ENCODE measurements at places on chromosomes 2 and 18.

DNA sequence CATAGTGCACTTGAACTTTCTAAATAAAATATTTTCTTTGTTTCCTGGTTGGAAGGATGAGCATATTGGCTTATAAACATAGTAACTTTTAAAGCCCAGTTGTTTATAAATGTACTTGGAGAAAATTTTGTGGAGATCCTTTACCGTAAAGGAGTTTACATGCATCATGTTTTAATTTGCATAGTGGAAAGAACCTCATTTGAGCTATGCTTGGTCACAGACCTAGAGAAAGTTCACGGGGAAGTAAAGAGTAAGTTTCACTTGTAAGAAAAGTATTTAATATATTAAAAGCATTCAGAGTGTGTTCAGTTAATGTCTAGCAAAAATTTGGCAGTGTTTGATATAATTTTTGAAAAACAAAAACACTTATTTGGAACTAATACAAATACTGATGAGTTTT lies 45.3 kb downstream of the PIKFYVE start:
- no peak for DNase-seq

GRCh38 chr2:96251721-96252292 lies 14.0 kb downstream of the TMEM127 start:
- DNase-seq: no peak

DNA sequence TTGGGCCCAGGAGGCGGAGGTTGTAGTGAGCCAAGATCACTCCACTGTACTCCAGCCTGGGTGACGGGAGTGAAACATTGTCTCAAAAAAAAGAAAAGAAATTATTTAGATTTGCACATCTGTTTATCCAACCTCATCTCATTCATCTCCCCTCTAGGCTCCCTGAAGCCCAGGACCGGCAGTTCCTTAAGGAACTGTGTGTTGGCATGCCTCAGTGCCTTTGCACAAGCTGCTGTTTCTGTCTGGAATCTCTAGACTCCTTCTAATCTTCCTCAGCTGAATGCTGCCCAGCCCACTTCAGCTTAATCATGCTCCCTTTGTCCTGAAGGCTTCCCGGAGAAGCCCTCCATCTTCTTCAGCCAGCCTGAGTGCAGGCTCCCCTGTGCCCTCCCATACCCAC lies 10.9 kb upstream of the RFX8 start:
- DNase-seq: no peak

- no peak for DNase-seq
Measured at GRCh38 chr2:43360137-43360536, 133.7 kb upstream of the ZFP36L2 start.

GRCh38 chr2:11811036-11811654 lies 64.7 kb downstream of the LPIN1 start:
- no peak for DNase-seq

- DNase-seq: no peak
Measured at GRCh38 chr2:132473174-132473883, 56.7 kb downstream of the GPR39 start.

- no peak for DNase-seq
Measured at GRCh38 chr2:235314371-235314930, 179.4 kb upstream of the AGAP1 start.

GRCh38 chr2:88016960-88017779 lies 823 bp upstream of the RNU2-63P start:
- no peak for DNase-seq

DNA sequence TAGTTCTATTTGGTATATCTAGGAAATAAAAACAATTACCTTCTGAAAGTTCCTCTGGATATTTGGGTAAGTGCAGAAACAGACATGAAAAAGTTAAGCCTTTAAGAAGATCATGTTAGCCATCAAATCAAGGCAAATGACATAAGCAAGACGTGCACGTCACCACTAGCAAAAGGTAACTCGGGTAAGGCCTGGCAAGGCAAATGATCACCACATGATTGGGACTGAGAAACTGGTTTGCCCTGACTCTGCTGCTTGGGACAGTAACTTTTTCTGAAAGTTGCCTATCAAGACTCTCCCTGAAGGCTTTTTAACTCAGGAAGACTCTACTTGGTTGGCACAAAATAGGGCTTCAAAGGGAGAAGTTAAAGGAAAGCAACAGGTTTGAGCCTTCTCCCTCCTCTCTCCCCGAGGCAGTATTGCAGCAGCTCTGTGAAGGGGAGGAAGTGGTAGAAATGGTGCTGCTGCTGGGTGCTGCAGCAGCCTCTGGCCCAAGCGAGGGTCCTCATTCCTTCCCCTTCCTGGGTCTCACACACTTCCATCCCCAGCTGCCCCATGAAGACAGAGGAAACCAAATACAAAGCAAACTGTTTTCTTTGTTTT lies 17.1 kb upstream of the TMEM237 start:
- DNase-seq: no peak

GRCh38 chr2:229634601-229635370 lies 79.6 kb downstream of the DNER start:
- DNase-seq: no peak

DNA sequence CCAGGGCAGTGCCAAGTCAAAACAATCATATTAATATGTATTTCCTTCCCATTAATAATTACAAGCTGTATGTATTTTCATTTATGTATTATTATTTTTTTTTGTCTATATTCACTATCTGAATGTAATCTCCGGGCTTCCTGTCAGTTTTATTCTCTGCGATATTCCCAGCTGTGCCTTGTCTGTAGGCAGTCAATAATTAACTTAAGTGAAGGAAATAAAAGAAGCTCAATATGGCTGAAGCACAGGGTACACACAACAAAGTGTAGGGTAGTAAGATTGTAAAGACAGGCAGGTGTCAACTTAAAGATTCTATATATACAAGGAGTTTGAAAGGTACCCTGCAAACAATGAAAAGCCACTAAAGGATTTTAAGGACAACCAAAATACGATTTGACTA lies 122.9 kb downstream of the ROCK1 start:
- no peak for DNase-seq

DNA sequence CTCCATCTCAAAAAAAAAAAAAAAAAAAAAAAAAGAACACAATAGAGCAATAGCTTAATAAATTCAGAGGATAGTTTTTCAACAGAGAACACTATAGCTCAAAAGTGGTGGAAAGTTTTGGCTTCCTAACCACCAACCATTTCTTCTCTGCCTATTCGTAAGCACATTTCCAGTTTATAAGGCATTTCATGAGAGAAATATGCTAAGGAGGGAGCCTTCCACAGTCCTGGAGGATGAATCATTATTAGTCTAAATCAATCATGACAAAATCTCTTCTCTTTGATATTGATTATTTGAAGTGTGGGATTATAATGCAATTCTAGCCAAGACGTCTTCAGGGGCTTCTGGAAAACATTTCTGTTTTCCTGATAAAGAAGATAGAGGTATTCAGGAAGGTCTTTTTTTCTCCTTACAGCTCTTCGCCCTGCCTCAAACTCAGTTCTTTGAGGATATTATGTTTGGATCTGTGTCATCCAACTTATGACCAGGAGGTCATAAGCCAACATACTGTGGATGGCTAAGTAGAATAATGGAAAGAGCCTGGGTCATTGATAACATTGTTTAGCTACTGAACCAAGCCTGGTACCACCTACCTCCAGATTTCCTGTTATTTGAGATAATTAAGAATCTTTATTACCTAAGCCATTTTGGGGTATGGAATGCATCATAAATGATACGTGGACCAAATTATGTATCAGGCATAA lies 207.3 kb downstream of the TRIB2 start:
- no peak for DNase-seq

- DNase-seq: no peak
Measured at GRCh38 chr2:88608184-88608583, 19.1 kb downstream of the EIF2AK3 start.

DNA sequence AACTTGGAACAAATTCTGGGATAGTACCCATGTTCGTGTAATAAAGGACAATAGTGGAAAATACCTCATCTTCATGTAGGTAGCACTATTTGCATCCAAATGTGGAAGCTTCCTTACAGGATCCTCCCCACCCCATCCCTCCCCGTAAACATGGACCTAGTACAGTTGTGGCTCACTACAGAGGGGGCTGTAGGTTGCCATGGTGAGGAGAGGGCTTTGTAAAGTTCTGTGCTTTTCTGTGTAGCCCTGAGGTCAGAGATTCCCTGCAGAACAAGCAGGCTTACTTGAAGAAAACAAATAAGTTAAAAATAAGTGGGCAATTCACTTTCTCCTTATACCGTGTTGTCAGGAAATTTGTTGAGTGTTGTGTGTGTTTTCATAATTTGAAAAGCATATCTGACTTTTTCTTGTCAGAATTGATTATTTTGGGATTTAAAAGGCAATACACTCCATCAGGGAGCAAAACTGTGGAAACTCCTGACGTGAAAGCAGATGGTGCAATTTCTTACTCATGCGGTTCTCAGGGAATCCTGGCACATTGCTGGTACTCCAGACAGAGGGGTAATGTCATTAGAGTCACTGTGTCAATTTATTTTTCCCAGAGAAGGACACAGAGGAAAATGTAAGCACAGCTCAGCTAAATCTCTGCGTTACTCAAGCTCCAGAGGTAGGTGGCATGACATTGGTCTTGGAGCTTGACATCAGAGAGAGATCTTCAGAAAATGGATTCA lies 174.2 kb upstream of the LHCGR start:
- DNase-seq: no peak

- no peak for DNase-seq
Measured at GRCh38 chr2:157229572-157229971, 27.9 kb upstream of the GALNT5 start.

- DNase-seq: no peak
Measured at GRCh38 chr2:208356846-208357574, 49.6 kb upstream of the PTH2R start.

- no peak for DNase-seq
Measured at GRCh38 chr18:7622721-7623120, 55.6 kb downstream of the PTPRM start.

DNA sequence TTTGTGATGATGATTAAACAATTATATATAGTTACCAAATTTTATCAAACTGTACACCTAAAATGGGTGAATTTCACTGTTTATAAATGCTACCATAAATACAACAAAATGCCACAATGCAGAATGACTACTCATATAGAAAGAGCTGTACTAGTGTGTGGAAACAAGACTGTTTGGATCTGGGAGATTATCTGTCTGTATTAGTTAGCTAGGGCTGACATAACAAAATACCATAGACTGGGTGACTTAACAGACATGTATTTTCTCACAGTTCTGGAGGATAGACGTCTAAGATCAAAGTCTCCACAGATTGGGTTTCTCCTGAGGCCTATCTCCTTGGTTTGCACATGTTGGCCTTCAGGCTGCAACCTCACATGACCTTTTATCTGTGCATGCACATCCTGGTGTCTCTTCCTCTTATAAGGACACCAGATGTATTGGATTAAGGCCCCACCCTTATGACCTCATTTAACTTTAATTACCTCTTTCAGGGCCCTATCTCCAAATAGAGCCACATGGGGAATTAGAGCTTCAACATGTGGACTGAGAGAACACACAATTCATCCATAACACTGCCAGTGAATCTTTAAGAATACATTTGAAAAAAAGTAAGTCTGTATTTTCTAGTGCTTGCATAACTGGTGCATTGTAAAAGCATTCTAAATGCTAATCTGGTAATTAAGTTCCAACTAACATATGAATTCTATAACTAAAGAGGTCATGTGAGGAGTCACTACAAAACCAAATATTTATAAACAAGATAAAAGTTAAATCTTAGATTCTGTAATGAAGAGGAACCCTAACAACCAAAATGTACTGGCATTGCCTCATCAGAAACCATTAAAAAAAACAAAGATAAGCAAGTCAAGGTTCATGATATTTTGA lies 699.6 kb downstream of the NYAP2 start:
- no peak for DNase-seq

DNA sequence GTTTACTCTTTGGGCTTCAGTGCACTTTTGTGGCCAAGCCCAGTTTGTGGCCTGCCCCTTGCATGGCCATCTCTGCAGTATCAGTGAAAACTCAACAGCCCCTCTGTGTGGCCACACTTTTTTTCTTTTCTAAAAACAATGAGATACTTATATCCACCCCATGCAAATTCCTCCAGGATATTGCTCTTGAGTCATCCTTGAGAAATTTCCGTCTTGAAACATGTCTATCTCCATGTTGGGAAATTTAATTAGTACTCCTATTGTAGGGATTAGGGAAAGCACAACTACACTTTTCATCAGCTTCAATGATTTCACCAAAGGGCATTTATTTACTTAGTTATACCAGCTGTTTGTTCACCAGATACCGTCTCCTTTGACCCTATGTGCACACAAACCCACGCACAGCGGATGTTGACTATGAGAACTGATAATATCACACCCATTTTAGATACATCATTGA lies 993.1 kb downstream of the TSN start:
- DNase-seq: no peak

- DNase-seq: no peak
Measured at GRCh38 chr2:20422402-20423271, 24.2 kb upstream of the RHOB start.

GRCh38 chr2:96884299-96885094 lies 14.6 kb upstream of the SEMA4C start:
- no peak for DNase-seq

DNA sequence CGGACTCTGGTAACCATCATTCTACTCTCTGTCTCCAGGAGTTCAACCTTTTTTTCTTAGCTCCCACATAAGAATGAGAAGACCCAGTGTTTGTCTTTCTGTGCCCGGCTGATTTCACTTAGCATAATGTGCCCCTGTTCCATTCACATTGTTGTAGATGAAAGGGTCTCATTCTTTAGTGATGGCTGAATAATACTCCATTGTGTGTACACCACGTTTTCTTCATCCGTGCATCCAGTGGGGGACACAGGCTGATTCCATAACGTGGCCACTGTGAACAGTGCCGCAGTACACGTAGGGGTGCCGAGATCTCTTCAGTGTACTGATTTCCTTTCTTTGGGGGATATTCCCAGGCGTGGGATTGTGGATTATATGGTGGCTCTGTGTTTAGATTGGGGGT lies 72.3 kb upstream of the NFATC1 start:
- no peak for DNase-seq

- no peak for DNase-seq
Measured at GRCh38 chr2:31060397-31060796, 77.8 kb downstream of the GALNT14 start.

DNA sequence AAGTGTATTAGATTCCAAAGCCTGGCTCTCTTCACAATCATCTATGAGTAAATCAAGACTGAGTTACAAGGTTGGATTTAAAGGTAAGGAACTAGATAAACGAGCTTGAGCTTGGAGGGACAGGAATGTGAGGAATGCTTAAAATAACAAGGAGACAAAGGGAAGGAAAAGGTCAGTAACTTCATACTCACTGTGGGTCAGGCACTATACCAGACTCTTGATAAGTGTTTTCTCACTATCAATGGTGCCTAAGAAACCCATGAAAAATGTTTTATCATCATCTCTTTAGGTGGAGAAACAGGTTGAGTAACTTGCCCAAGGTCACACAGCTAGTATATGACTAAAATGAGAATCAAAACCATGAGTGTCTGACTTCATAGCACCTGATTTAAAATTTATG lies 212.1 kb downstream of the CDH2 start:
- DNase-seq: no peak

GRCh38 chr18:61362511-61362910 lies 29.3 kb downstream of the CDH20 start:
- no peak for DNase-seq

- no peak for DNase-seq
Measured at GRCh38 chr2:150609831-150610582, 122.5 kb upstream of the RND3 start.

GRCh38 chr2:112701052-112701451 lies 19.8 kb upstream of the NT5DC4 start:
- no peak for DNase-seq

GRCh38 chr18:61992285-61992684 lies 99.5 kb upstream of the RNF152 start:
- no peak for DNase-seq

GRCh38 chr2:42844901-42845821 lies 52.8 kb upstream of the HAAO start:
- no peak for DNase-seq
